ENCODE measurements at places on chromosomes 13 and 19.
A peak's percentile ranks its signal among the peaks of the same experiment; 100 is the strongest.

DNA sequence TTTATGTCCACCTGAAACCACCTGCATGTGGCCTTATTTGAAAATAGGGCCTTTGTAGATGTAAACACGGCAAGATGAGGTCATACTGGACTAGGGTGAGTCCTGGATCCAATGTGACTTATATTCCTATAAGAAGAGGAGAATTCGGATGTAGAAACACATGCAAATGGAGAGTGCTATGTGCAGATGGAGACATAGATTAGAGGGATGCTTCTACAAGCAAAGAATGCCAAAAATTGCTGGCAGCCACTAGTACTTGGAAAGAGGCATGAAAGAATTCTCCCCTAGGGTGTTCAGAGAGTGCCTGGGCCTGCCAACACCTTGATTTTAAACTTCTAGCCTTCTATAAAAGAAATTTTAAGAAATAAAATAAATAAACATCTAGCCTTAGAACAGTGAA is 226.1 kb downstream of the RFC3 start:
- no peak for DNase-seq

DNA sequence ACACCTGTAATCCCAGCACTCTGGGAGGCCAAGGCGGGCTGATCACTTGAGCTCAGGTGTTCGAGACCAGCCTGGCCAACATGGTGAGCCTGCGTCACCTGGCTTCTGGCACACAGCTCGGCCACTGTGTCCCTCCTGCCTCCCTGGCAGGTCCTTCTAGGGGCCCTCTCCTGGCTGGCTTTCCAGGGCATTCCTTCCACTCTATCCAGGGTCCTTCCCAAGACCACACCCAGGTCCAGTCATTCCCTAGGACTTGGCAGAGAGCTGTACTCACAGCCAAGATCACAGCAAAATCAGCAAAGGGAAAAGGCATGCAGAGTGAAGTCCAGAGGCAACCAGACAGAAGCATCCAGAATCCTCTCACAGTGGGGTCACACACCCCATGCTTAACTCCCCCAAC is 9.7 kb upstream of the HSH2D start:
- DNase-seq: no peak

DNA sequence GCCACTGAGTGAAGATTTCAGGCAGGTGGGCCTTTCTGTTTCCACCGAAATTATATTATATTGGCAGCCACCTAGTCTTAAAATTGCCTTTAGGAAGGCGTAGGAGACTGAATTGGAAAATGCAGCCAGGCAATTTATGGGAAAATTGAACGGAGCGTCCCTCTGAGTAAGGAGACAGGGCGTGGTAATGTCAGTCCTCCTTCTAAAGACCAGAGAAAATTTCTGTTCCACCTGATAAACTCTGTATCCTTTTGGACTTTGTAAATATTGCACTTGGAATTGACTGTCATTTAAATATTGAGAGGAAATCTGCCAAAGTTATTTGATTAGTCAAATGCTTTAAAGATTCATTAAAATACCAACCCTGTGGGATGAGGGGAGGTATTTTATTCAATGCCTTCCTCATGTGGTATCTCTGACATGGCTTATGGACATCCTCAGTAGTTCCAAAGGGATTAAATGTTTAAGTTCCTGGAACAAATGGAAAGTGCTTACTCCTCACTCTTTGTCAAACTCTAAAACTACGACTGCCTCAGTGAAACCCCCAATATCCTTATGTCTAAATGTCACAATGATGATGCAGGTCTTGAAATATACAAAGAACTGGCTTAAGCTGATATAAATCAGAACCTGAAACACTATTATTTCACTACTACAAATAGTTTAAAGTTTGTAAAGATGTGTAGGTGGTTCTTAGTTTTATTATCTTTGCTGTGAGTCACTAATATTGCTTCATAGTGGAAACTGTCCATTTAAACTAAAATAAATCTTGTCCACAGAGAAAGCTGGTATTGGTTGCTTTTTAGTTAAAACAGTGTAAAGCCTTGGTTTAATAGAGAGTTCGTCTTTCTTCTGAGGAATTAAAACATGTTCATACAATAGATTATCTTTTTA is 203.2 kb downstream of the FGF14 start:
- DNase-seq: no peak

DNA sequence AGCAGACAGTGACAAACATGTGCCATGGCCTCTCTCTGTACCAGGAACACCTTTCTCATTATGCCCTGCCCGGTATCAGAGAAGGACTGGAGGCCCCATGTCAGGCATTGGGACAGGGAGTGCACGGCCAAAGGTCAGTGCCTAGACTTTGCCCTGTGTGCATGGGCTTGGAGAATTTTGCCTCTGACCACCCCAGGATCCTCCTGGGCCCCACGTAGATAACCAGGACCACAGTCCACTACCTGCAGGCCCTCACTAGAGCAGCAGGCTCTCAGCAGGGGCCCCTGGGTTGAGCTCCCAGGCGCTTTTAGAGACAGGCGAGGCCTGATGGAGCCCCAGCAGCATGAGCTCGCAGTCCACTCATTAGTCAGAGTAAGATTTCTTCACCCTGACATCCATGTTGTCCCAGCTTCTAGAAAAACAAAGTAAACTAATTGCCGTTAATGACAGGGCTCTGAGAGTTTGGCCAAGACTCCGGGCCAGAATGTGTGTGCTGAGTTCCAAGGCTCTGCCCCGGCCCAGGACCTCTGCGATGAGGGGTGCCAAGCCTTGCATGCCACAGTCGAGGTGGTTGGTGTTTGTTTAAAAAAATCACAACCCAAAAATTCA is 42.7 kb downstream of the CAPN12 start:
- no peak for DNase-seq

DNA sequence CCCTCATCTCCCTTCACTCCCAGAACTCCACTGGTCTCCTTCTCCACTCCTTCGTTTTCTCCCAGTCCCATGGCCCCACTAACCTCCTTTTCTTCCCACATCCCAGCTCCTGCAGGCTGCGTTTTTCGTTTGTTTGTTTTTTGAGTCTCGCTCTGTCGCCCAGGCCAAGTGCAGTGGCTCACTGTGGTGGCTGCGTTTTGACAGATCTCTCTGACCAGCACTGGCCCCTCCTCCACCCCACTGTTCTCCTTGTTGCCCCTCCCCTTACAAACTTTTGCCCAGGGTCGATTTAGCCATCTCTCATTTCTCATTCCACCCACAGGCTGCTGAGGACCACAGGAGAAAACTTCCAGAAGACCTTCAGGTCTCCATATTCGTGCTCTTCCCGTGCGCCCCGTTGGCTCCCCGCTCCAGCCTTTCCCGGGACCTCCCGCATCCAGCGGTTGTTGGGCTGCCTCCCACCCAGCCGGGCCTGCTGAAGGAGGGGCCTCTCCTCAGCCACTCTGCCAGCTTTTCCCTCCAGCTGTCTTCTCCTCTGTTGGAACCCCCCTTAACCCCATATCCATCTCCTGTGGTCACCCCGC is 40.6 kb upstream of the GJB6 start:
- DNase-seq: no peak

GRCh38 chr13:24063281-24063877 is 97.1 kb upstream of the SPATA13 start:
- DNase-seq: no peak

- DNase-seq: peak; percentile 46
Observed at GRCh38 chr13:78603240-78603957, at the start of gene POU4F1. Gene POU4F1 (minus strand): TSS chr13:78603552. CDS start chr13:78603326, 226 bp downstream.

GRCh38 chr13:32179708-32180107 is 135.5 kb downstream of the ZAR1L start:
- no peak for DNase-seq

DNA sequence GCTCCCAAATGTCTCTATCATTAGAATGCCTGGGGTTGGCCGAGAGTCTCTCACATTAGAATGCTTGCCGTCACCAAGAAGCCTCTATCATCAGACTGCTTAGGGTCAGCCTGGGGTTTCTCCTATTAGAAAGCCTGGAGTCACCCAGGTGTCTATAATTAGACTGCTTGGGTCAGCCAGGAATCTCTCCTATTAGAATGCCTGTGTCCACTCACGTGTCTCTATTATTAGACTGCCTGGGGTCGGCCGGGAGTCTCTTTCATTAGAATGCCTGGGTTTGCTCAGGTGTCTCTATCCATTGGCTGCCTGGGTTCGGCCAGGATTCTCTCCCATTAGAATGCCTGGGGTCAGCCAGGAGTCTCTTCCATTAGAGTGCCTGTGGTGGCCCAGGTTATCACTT is 1453.1 kb downstream of the UQCRFS1 start:
- DNase-seq: no peak

GRCh38 chr13:109768176-109768575 is 18.2 kb downstream of the IRS2 start:
- DNase-seq: no peak

DNA sequence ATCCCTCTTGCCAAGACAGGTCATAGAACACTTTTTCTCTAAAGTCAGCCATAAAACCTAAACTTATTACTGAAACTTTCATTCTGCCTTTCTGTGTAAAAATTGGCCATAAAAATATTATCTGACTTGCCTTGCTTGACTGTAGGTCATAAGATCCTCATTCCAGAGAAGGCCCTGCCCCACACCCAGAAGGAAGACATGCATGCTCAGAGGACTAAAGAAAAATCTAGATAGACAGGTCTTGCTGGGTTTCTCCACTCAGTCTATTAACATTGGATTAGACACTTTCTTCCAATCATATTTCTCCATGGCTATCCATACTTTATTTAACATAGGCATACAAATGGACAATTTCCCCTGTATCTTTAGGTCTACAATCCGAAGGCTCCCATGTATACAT is 1066.5 kb downstream of the SLITRK1 start:
- no peak for DNase-seq

DNA sequence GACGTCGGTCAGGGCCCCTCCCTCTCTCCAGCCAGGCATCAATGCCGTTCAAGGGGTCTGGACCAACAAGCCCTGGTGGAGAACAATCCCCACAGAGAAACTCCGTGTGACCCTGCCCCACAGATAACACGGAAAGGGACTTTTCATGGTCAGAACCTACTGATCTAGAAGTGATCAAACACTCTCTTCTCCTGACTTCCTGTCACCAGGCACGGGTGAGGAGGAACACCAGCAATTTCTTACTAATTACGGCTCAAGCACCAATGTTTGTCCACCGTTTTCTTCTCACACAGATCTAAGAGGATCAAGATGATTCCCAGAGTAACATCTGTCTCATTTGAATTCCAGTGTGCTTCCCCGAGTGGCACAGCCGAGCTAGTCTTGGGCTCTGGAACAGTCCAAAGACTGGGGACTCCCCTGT is 11.8 kb downstream of the RASA3 start:
- DNase-seq: no peak

GRCh38 chr13:80400865-80401426 is 60.0 kb upstream of the SPRY2 start:
- no peak for DNase-seq

- DNase-seq: no peak
Observed at GRCh38 chr13:29067306-29067945, 247.3 kb downstream of the MTUS2 start.

DNA sequence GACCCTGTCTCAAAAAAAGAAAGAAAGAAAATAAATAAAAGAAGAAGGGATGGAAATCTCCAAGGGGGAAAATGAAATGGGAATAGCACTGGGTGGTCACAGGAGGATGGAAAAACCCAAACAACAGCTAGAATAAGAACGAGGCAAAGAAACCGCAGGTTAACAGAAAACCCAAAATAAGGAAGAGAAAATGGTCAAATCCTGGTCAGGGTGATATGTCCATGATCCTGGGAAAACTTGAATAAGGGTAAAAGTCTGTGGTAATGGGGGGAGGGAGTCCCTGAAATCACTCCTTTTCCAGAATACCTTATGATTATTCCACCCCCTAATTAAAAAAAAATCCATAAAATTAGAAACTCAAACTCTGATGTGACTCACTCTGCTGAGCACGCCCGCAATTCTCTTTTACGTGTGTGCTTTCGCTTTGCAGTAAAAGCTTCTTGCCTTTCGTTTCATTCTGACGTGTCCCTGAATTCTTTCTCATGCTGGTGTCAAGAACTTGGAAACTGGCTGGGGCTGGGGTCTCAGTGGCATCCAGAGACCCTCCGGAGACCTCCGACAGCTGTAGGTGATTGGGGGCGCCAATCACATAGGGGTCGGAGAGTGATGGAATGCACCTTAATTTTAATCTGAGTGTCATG is 4.3 kb upstream of the NAXD start:
- no peak for DNase-seq

- no peak for DNase-seq
Observed at GRCh38 chr13:81957121-81957520, 1616.2 kb upstream of the SPRY2 start.

GRCh38 chr13:73075546-73075945 is 16.7 kb downstream of the KLF5 start:
- no peak for DNase-seq

DNA sequence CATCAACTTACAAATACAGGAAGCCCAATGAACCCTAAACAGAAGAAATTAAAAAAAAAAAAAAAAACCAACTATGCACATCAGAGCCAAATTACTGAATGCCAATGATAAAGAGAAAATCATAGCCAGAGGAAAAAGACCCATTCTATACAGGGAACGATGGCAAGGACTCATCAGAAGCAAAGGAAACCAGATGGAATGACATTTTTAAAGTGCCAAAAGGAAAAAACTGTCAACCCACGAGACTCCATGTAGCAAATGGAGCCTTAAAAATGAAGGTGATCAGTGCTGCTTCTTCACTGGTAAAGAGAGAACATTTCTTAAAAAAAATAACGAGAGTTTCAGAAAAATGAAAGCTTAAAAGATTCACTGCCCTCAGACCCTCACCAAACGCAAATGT is 18.3 kb downstream of the PCID2 start:
- no peak for DNase-seq

GRCh38 chr19:52369559-52370340 is at the start of gene ZNF880:
Gene ZNF880 (plus strand): TSS chr19:52369923. CDS start chr19:52369966, 43 bp downstream.
- DNase-seq: peak; percentile 85

All from central memory CD4-positive, alpha-beta T cell (primary cell).